ENCODE measurements at places on chromosomes 3 and 15.
A peak's percentile ranks its signal among the peaks of the same experiment; 100 is the strongest.

DNA sequence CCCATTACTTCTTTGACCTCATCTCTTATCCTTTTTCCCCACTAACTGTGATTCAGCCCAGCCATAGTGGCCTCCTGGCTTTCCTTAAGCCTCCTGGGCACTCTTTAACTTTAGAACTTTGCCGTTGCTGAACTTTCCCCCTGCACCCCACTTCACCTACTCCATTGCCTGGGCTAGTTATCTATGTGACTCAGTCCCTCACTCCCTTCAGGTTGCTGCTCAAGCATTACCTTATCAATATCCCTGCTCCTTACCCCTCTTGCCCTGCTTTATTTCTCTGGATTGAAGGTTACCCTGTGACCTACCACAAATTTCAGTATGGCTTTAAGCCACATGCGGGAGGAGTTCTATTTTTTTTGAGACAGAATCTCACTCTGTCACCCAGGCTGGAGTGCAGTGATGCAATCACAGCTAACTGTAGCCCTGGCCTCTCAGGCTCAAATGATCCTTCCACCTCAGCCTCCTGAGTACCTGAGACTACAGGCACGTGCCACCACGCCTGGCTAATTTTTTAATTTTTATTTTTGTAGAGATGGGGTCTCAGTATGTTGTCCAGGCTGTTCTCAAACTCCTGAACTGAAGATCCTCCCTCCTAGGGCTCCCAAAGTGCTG, 3.4 kb downstream of the MON1A start:
- H3K4me3 ChIP-seq: no peak overlapping the region
- no peak for DNase-seq
- peaks cover 25% of the 10 kb centered on the region for H3K4me1 ChIP-seq
- no peaks in the 10 kb centered on the region for H3K27me3 ChIP-seq
- no peak overlapping the region for H3K27ac ChIP-seq

GRCh38 chr3:5874931-5875341, 687.4 kb downstream of the EDEM1 start:
- no peaks in the 10 kb centered on the region for H3K27me3 ChIP-seq
- no peak overlapping the region for H3K4me3 ChIP-seq
- no peak overlapping the region for H3K27ac ChIP-seq

GRCh38 chr3:184812662-184813042, 686 bp downstream of the VPS8 start:
- no peaks in the 10 kb centered on the region for H3K27me3 ChIP-seq
- peak overlapping the region; percentile 81 for H3K27ac ChIP-seq
- H3K36me3 ChIP-seq: no peaks in the 10 kb centered on the region
- H3K4me3 ChIP-seq: peak overlapping the region; percentile 80
- DNase-seq: peak; percentile 91
- H3K4me1 ChIP-seq: peaks cover 27% of the 10 kb centered on the region

- no peak overlapping the region for H3K4me3 ChIP-seq
- no peak for DNase-seq
- H3K27ac ChIP-seq: no peak overlapping the region
- peaks cover 76% of the 10 kb centered on the region for H3K36me3 ChIP-seq
- H3K4me1 ChIP-seq: peaks cover 4% of the 10 kb centered on the region
- no peaks in the 10 kb centered on the region for H3K27me3 ChIP-seq
Observed at GRCh38 chr3:48963591-48963990, 26.4 kb upstream of the P4HTM start.

DNA sequence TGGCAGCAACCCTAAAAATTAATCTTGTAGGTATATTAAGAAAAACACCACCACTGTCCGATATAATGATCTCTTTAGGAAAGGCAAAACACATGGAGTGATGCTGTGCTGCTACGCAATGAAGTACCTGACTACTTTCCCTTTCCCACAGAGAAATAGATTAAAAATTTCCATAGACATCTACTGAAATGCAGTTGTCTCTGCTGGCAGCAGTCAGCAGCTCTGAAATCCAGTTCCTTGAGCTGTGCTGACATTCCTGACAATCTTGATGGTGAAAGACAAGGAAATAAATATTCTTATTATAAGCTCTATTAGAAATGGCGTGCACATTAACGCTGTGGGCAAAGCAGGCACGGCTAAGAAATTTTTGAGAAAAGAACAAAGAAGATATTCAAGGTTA, 287.6 kb downstream of the IL5RA start:
- no peaks in the 10 kb centered on the region for H3K36me3 ChIP-seq
- no peak overlapping the region for H3K4me3 ChIP-seq
- no peaks in the 10 kb centered on the region for H3K4me1 ChIP-seq

- no peak for DNase-seq
- H3K4me3 ChIP-seq: no peak overlapping the region
- H3K36me3 ChIP-seq: peaks cover 90% of the 10 kb centered on the region
Observed at GRCh38 chr3:129261894-129262293, 12.5 kb downstream of the COPG1 start.

- no peaks in the 10 kb centered on the region for H3K36me3 ChIP-seq
- H3K27ac ChIP-seq: no peak overlapping the region
Observed at GRCh38 chr3:44885618-44886017, 11.2 kb downstream of the TGM4 start.

DNA sequence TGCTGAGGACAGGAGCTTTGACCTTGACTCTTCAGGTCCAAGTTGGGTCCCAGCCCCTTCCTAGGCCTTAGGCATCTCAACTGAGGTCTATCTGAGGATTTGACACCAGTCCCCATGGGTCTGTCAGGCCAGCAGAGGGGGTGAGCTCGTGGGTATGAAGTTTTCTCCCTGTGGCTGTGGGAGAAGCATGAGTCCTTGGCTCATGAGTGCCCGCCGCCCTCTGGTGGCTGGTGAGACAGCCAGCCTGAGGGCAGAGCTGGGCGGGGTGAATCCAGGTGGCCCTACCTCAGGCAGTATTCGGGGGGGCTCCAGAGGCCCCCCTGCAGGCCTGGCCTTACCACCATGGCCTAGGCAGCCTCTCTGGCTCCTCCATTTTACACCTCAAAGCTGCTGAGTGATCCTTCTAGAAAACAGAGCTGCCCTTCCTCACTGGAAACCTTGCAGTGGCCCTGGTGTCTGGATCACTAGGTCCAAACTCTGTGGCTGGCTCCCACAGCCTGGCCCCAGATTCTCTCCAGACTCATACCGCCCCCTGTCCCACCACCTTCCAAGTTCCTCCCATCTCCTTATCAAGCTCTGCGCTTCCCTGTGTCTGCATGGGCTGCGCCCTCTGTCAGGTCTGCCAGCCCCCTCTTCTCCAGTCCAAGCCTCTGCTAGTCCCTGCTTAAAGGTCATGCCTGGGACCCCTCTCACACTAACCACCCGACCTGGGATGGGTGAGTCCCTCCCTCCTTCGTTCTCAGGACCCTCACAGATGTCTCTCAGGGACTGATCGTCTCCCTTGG, 16.1 kb downstream of the SH2D7 start:
- H3K4me3 ChIP-seq: no peak overlapping the region
- no peaks in the 10 kb centered on the region for H3K36me3 ChIP-seq
- H3K27me3 ChIP-seq: no peaks in the 10 kb centered on the region
- H3K4me1 ChIP-seq: no peaks in the 10 kb centered on the region

DNA sequence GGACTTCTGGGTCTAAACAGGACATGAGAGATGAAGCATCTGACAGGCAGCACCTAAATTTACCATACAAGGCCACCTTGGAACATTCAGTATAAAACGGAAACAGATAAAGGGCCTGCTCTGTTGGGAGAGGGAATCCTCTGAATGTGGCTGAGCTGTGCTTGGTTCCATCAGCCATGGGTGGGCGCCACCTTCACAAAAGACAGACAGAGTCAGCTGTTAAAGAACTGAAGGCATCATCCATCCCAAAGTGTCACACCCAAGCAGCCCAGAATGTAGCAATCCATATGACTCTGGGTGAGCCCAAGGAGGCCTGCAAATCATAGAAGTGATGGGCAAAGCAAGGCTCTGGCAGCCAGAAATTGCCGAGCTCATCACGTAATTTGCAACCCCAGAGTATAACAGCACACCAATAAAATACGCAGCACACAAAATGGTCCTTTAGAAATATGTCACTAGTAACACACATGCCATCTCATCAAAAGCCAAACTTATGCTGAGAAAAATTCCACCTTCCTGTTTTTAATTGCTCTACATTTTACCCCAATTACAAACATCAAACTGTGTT, 24.8 kb upstream of the RBP1 start:
- no peak overlapping the region for H3K4me3 ChIP-seq
- no peaks in the 10 kb centered on the region for H3K4me1 ChIP-seq
- peak; percentile 55 for DNase-seq

Measured in esophagus muscularis mucosa (tissue), 4 donors.